ENCODE measurements at places on chromosomes 11 and 22. TPM values are rescaled to one million over a fixed set of nuclear protein-coding genes. Genes with fewer than 3 reads are reported as not detected.

Gene TP53AIP1
- not detected for total RNA-seq

DNA sequence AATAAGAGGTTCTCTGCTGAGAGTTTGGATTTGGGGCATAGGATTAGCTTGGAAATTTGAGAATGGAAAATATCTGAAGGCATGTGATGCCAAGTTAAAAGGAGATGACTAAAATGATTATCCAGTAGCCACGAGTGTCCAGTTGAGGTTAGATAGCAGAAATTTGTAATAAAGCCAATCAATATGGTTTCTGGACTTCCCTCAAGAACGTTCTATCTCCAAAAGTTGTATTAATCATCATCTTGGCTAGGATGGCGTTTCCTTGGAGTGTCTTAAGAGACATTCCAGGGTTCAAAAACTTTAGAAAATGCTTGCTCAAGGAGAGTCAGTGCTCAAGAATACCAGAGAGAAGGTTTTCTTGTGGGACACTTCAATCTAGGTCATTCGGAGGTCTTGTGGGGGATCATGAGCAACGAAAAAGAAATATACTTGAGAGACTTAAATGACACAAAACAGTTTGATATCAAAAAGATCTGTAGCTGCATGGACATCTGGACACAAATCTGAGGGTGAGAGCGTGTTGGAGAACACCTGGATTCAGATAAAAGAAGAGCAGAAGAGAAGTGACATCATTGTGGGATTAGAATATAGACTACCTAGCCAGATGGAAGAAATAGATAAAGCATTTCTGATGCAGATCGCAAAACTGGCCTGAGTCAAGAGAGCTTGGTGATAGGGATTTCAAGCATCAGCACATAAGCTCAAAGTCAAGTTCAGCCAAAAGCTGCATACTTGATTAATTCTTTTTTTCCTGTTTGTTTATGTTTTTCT lies 97.7 kb downstream of the ARFGAP2 start:
- DNase-seq = no peak

Gene PDE2A
- 0.97 TPM for total RNA-seq

- DNase-seq = peak; percentile 85
Observed at GRCh38 chr11:95068549-95068948, 1.8 kb downstream of the SRSF8 start.

- no peak for DNase-seq
Observed at GRCh38 chr11:31000381-31000780, 369.2 kb downstream of the DCDC1 start.

Gene BTBD18
- not detected for total RNA-seq

- no peak for DNase-seq
Observed at GRCh38 chr11:1226226-1226985, 3.5 kb downstream of the MUC5B start.

DNA sequence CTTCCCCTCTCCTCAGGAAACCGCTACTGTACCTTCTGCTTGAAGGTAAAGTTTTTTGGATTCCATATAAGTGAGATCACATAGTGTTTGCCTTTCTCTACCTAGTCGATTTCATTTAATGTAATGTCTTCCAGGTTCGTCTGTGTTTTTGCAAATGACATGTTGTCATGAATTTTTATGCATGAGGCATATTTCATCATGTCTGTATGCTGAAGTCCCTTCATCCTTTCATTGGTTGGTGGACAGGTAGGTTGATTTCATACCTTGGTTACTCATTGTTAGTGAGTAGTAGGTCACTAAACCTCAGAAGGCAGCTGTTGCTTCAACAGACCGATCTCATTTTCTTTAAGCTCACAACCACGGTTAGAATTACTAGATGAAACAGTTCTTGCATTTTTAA lies 60.3 kb downstream of the LRRC74B start:
- DNase-seq = no peak

DNA sequence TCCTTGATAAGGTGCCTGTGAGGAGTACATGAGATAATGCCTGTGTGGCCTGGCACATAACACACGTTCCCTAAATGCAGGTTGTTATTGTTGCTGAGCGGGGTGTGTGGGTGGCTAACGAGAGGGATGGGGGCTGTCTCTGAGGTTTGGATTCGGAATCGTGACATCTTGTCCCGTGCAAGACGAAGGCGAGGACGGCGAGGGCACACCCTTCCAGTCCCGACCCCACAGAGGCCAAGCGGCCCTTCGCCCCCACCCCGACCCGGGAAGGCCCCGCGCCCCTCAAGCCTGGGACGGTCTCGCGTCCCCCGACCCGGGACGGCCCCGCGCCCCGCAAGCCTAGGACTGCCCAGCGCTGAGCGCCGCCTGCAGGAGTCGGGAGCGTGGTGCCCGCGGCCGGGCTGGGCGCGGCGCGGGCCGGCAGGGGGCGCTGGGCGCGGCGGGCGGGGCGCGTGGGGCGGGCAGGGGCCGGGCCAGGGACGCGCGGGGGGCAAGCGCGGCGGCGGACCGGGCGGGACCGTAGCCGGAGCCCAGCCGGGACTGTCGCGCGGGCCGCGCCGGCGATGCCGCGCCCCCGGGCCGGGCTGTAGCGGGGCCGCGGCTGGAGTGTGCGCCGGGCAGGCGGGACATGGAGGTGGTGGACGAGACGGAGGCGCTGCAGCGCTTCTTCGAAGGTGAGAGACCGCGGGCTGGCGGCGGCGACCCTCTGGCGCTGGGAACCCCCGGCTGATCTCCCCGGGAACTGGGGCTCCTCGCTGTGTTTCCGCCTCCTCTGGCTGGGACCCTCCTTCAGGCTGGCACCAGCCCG lies at the start of gene MYRF:
Gene MYRF, plus strand, starts transcription at position 520 of the 808 bp plus-strand sequence. Its CDS starts 109 bp downstream, at position 629.
- DNase-seq = peak; percentile 71

DNA sequence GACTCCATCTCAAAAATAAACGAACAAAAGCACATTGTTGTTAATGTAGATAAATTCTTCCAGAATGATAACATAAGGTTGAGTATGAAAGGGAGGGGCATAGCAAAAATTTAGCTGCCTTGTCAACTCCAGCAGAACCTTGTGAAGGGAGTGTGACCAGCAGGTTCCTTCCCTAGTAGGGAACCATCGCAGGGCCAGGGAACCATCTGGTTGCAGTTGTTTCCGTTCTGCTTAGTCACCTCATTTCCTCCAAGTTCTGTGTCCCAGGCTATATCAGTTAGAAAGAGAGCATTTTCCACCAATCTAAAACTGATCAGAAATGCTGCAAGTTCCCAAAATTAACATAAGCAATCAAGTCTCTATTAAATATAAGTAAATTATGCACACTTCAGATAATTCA lies 126.7 kb upstream of the BLID start:
- no peak for DNase-seq

DNA sequence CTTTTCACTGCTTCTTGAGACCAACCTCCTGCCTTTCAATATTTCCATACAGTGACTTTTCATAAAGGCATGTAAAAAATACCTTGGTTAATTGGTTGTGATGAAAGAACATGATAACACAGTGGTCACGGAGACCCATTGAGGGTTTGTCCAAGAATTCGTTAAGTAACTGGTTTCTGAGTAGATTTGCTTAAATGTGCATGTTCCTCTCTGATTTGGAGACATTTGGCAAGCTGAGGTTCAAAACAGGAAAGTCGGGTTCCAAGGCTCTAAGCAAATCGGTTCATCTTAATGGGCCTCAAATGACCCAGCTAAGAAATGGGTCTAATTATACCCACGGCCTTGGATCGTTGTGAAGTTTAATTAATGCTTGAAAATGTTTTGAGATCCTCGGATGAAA lies 36.9 kb upstream of the CCND1 start:
- DNase-seq = no peak

DNA sequence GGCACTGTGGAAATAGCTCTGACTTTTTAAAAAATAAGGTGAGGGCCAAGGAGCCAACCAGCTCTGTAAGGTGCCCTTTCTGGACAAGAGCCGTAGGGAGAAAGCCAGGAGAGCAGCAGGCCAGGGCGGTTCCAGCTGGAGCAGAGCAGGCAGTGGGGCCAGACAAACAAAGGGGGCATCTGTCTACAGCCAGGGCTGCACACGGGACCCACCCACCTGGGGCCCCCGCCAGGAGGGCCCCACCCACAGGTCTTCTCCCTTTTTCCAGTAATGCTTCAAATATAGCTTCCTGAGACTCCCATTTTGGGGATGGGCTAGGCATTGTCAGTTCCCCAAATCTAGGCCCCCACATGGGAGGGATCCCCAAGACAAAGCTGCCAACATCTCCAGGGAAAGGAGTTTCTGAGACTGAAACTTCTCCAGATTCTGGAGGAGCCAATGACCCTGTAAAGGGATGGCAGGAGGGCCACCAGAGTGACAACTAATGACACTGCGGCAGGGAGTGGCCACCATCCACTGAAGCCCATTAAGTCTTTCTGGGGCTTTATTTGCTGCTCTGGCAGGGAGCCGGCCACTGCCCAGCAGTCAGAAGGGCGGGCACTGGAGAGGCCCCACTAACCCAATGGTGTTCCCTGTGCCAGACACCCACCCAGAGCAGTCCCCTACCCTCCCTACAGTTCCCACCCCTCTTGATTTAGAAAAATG lies 1.9 kb downstream of the ZFTA start:
- DNase-seq = no peak

GRCh38 chr22:43399338-43399979 lies 12.4 kb upstream of the MPPED1 start:
- DNase-seq = no peak

DNA sequence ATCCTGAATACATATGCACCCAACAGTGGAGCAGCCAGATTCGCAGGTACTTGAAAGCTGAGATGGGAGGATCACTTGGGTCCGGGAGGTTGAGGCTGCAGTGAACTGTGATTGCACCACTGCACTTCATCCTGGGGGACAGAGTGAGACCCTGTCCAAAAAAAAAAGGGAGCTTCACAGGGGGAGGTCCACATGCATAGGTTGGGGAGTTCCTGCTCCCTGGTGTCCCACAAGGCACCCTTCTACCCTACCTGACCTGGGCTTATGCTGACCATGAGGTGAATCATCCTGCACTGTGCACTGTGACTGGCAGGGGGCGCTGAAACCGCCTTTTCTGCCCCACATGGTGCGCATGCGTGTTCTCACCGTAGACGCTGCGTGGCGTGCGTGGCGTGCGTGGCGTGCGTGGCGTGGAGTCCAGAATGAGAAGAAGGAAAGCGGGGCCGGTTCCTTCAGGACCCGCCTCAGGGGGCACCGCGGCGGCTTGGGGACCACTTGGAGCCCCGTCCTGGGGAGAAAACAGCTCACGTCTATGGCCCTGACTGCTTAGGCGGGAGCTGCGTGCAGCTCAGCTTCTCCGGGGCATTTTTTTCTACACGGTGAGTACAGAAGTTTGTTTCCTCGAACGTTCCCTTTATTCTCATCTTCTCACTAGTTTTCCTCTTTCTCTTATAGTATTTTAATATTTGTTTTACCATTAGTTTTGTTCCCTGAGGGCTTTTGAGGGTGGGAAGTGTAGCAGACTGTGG lies 116.6 kb upstream of the GRK3 start:
- peak; percentile 94 for DNase-seq

DNA sequence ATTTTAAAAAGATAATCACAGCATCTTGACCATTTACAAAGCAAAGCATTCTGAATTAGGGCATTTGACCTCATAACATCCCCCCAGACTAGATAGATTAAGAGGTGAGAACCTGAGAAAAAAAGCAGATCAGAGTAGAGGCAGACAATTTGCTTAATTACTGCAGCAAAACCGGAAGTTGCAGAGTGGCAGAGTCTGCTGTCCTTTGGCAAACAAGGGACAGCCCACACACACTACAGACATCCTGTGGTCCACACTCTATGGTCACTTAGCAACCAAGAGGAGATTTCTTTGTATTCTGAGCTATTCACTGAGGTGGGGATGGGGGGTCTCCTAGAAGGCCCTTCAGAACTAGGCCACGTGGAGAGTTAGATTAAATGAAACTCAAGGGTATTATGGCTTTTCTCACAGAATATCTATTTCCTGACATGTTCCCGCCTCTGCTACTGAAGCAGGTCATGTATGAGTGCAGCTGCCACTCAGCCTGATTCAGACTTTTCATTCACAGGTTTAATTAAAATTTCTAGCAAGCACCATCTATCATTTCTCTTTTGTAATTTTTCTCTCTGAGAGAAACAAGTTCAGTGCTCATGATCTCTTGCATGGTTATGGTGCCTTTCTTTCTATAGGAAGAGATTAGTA lies 48.5 kb downstream of the SVIP start:
- DNase-seq = no peak

- peak; percentile 40 for DNase-seq
Observed at GRCh38 chr11:65047581-65048422, 6.8 kb downstream of the SAC3D1 start.

Gene C1QTNF6
- total RNA-seq = 13.0 TPM

GRCh38 chr11:34145847-34146381 lies 40.5 kb downstream of the NAT10 start:
- DNase-seq = no peak
